ENCODE measurements at places on chromosomes 7 and 10.

DNA sequence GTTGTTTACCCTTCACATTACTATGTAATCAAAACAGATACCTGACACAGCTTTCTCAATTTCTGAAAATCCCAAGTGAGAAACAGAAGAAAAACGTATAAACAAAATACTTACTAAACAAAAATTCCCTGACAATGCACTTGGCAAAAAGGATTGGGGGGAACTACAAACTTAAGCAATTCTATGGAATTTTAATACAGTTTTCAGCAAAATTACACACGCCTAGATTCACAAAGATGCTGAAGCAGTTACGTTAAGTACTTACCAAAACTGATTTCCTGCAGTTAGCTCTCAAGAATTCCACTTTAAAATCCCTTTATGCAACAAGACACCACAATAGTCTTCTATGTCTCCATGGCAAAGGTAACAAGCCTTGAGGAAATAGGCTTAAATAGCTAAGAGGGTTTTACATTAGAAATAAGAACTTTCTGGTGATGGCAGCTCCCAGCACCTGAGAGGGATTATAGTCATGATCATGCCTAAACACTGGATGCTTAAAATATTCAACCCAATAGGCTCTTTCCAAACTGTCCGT, 10.8 kb downstream of the TOMM7 start:
- peaks cover 7% of the 10 kb centered on the region for H3K4me1 ChIP-seq
- DNase-seq = no peak
- peaks cover 20% of the 10 kb centered on the region for H3K36me3 ChIP-seq
- no peak overlapping the region for H3K27ac ChIP-seq
- H3K4me3 ChIP-seq = no peak overlapping the region

GRCh38 chr7:81709836-81710235, 60.0 kb downstream of the HGF start:
- DNase-seq = no peak
- H3K4me3 ChIP-seq = no peak overlapping the region
- no peaks in the 10 kb centered on the region for H3K27me3 ChIP-seq
- no peaks in the 10 kb centered on the region for H3K36me3 ChIP-seq
- no peak overlapping the region for H3K27ac ChIP-seq

DNA sequence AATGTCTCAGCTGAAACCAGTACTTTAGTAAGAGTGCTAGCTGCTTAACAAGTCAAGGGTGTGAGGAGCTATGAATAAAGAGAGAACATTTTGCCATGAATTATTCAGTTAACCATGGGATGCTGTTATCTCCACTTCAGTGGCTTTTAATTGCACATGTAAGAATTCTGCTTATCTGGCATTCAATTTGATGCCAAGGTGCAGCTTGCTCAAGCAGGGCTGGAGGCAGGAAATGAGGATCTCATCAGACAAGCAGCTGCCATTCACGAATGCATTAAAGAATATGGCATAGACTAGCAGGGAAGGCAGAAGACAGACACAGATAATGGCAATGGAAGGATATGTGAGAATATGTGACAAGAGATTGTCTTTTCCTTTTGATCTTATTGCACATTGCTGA, 697.8 kb downstream of the NRG3 start:
- DNase-seq = no peak
- H3K27me3 ChIP-seq = no peaks in the 10 kb centered on the region
- no peaks in the 10 kb centered on the region for H3K36me3 ChIP-seq

- DNase-seq = peak; percentile 17
- H3K36me3 ChIP-seq = no peaks in the 10 kb centered on the region
- H3K27ac ChIP-seq = no peak overlapping the region
- H3K4me1 ChIP-seq = peaks cover 7% of the 10 kb centered on the region
- peak overlapping the region; percentile 33 for H3K4me3 ChIP-seq
- peaks cover 63% of the 10 kb centered on the region for H3K27me3 ChIP-seq
Observed at GRCh38 chr7:33904681-33905388, 504 bp upstream of the BMPER start.

DNA sequence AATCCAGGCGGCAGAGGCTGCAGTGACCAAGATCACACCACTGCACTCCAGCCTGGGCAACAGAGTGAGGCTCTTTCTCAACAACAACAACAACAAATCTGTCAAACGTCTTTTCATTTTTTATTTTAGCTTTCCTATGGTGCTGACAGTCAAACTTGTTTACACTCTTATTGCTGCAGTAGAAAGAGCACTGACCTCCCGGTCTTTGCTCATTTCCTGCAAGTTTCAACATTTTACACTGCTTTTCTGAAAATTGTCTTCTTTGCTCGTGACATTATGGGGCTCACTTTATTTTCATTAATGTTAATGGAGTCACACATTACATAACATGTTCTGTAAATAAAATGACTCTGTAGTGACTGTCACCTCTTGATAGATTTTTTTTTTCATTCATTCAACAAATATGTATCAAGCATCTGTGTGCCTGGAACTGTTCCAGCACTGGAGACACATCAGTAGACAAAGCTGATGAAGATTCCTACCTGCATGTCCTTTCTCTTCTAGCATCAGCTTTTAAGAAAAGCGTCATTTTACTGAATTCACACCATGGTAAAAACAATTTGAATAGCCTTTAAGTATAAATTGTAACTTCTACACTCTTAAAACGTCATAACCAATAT, 277.3 kb downstream of the CELF2 start:
- H3K27me3 ChIP-seq = no peaks in the 10 kb centered on the region
- no peak overlapping the region for H3K27ac ChIP-seq
- H3K4me1 ChIP-seq = peaks cover 12% of the 10 kb centered on the region
- H3K4me3 ChIP-seq = no peak overlapping the region
- DNase-seq = no peak
- peaks cover 96% of the 10 kb centered on the region for H3K36me3 ChIP-seq

DNA sequence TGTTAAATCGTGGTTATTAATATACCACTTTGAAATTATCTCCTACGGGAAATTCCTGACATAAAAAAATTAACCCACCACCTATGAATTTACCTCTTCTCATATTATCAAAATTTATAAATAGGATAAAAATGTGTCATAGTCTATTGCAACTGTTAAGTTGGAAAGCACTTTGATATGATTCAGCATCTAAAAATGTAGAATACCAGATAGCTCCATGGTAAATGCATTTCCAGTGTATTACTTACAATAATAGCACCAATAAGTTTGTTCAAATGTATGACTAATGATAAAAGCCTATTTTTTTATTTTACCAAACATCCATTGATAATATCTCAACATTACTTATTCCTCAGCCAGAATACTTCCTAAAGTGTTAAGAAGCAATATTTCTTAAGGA, 13.6 kb upstream of the KCND2 start:
- DNase-seq = no peak
- H3K36me3 ChIP-seq = no peaks in the 10 kb centered on the region
- no peak overlapping the region for H3K27ac ChIP-seq
- no peaks in the 10 kb centered on the region for H3K4me1 ChIP-seq
- no peaks in the 10 kb centered on the region for H3K27me3 ChIP-seq
- H3K4me3 ChIP-seq = no peak overlapping the region

- no peaks in the 10 kb centered on the region for H3K4me1 ChIP-seq
- no peak for DNase-seq
- H3K4me3 ChIP-seq = no peak overlapping the region
- no peaks in the 10 kb centered on the region for H3K27me3 ChIP-seq
- no peak overlapping the region for H3K27ac ChIP-seq
Observed at GRCh38 chr7:85074016-85074415, 112.8 kb downstream of the SEMA3D start.

GRCh38 chr7:128353189-128353588, 8.3 kb downstream of the PRRT4 start:
- no peak overlapping the region for H3K27ac ChIP-seq
- no peak for DNase-seq
- no peaks in the 10 kb centered on the region for H3K36me3 ChIP-seq
- peaks cover 9% of the 10 kb centered on the region for H3K4me1 ChIP-seq

- no peaks in the 10 kb centered on the region for H3K4me1 ChIP-seq
- peaks cover 25% of the 10 kb centered on the region for H3K27me3 ChIP-seq
- H3K36me3 ChIP-seq = no peaks in the 10 kb centered on the region
- no peak for DNase-seq
- no peak overlapping the region for H3K27ac ChIP-seq
- no peak overlapping the region for H3K4me3 ChIP-seq
Observed at GRCh38 chr7:26543951-26544350, 252.3 kb downstream of the SNX10 start.

- no peaks in the 10 kb centered on the region for H3K36me3 ChIP-seq
- H3K4me1 ChIP-seq = peaks cover under 1% of the 10 kb centered on the region
Observed at GRCh38 chr7:157856873-157857577, 520.2 kb downstream of the DNAJB6 start.

- H3K4me1 ChIP-seq = no peaks in the 10 kb centered on the region
- no peaks in the 10 kb centered on the region for H3K27me3 ChIP-seq
- no peak overlapping the region for H3K4me3 ChIP-seq
Observed at GRCh38 chr7:93337052-93337451, 104.9 kb downstream of the VPS50 start.

- no peak overlapping the region for H3K27ac ChIP-seq
- no peak for DNase-seq
- no peaks in the 10 kb centered on the region for H3K27me3 ChIP-seq
- peaks cover 19% of the 10 kb centered on the region for H3K36me3 ChIP-seq
- H3K4me3 ChIP-seq = no peak overlapping the region
Observed at GRCh38 chr7:137933270-137934017, 68.4 kb downstream of the CREB3L2 start.

DNA sequence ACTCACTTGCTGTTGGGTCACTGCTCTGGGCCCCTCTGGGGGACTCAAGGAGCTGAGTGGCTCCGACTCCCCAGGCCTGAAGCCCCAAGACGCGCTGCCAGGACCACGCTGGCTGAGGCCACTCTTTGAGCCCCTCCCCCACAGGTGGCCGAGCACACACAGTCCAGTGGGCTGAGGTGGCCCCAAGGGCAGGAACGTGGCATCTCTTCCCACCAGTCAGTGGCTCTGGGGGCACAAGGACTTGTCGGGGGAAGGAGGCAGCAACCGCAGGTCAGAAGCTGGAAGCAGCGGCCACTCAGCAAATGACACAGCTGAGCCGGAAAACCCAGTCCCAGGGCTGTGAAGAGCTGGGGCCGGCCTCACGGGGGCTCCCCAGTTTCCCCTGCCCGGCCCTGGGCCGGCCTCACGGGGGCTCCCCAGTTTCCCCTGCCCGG, 24.1 kb downstream of the GRIFIN start:
- peaks cover 5% of the 10 kb centered on the region for H3K27me3 ChIP-seq
- DNase-seq = no peak
- no peak overlapping the region for H3K27ac ChIP-seq
- no peak overlapping the region for H3K4me3 ChIP-seq

DNA sequence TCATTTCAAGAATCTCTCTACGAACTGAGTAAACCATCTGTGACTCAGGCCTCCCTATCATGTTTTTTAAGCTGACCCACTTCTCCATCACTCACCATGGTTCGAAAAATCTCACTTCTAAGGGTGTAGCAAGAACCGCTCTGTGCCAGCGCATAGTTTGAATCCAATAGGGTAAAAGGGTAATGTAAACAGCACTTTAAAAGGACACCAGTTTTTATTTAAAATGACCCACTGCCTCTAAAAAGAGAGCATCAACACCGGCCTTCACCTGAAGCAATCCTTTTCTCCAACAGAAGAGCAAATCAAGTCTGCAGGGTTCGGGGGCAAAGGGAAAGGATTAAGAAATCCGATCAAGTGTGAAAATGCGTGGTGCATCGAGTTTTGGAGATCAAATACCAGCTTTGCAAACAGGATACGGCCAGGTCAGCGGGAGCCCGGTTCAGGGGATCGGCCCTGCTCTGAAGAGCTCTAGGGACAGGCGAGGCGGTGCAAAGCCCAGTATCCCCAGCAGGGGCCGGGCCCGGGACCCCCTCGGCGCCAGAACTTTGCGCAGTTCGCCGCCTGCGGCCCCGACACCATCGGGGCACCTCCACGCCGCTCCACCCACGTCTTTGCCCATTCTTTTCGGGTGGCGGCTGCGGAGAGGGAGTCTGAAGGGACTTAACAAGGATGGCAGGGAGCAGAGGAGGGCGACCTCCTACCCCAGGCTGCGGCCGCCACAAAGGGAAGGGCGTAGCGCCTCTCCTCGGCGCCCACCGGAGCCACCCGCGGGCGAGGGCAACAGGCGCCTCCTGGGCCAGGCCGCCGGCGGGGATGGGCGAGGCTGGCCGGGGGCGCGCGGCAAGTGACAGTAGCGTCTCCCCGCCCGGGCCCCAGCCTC, 842 bp downstream of the NMT2 start:
- H3K27ac ChIP-seq = peak overlapping the region; percentile 78
- H3K4me3 ChIP-seq = peak overlapping the region; percentile 89
- peaks cover 55% of the 10 kb centered on the region for H3K4me1 ChIP-seq
- no peaks in the 10 kb centered on the region for H3K27me3 ChIP-seq

DNA sequence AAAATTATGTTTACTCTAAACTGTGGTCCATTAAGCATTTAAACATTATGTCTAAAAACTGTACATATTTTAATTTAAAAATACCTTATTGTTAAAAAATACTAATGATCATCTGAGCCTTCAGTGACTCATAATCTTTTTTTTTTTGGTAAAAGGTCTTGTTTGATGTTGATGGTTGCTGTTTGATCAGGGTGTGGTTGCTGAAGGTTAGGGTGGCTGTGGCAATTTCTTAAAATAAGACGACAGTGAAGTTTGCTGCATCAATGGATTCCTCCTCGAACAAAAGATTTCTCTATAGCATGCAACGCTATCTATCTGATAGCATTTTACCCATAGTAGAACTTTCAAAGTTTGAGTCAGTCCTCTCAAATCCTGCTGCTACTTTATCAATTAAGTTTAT, 180.0 kb upstream of the AHR start:
- no peak for DNase-seq
- no peak overlapping the region for H3K4me3 ChIP-seq

GRCh38 chr10:68586606-68587305, 26.6 kb downstream of the TET1 start:
- no peak overlapping the region for H3K27ac ChIP-seq
- no peak for DNase-seq
- peaks cover 12% of the 10 kb centered on the region for H3K4me1 ChIP-seq
- no peak overlapping the region for H3K4me3 ChIP-seq
- H3K36me3 ChIP-seq = no peaks in the 10 kb centered on the region
- H3K27me3 ChIP-seq = peaks cover 2% of the 10 kb centered on the region

- no peaks in the 10 kb centered on the region for H3K27me3 ChIP-seq
- H3K4me1 ChIP-seq = peaks cover 5% of the 10 kb centered on the region
Observed at GRCh38 chr10:60382946-60383681, 6.6 kb downstream of the ANK3 start.

DNA sequence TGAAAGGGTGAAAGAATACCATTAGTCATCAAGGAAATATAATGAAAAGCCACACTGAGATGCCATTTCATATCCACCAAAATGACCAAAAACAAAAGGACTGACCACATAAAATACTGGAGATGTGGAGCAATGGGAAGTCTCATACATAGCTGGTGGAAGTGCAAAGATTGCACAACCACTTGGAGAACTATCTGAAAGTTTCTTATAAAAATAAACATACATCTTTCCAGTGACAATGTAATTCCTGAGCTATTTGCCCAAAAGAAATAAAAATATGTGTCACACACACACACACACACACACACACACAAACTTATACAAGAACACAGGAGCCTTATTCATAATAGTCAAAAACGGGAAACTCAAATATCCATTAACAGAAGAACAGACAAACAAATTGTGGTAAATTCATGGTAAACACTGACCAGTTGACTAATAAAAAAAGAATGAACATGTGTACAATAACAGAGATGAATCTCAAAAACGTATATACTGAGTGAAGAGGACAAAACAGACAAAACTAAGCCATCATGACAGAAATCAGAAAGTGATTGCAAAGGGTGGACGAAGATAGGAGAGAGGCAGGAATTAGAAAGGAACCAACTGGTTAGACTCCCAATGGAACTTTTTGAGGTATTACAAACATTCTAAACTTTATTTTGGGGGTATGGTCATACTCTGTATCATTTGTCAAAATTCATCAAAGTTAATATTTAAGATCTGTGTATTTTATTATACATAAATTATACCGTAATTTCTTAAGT, 21.5 kb downstream of the WASL start:
- H3K27me3 ChIP-seq = no peaks in the 10 kb centered on the region
- no peak overlapping the region for H3K4me3 ChIP-seq
- no peak overlapping the region for H3K27ac ChIP-seq
- peaks cover 27% of the 10 kb centered on the region for H3K4me1 ChIP-seq
- DNase-seq = no peak
